Right kidney (tissue), 9 donors: ENCODE measurements at places on chromosomes 3 and 15.

- no peak for DNase-seq
Measured at GRCh38 chr3:172604895-172605646, 81.8 kb upstream of the TNFSF10 start.

DNA sequence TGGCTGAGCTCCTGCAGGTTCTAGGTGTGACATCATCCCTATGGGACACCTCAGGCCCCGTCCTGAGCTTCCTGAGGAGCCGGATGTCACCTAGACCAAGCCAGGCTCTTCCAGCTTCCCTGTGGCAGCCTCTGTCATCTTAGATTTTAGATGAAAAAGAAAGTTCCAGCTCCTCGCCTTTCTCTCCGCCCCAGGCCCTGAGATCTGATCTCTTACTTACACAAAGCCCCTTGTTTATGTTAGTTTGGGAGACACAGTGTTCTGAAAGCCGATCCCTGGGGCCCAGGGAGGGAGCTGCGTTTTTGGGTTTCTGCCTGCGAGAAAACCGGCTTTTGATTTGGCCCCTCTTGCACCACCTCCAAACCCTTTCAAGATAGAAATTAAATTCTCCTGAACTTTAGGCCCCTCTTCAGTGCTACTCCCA is 40.2 kb upstream of the FAM107A start:
- peak; percentile 56 for DNase-seq

GRCh38 chr3:14200841-14201240 is 22.2 kb downstream of the LSM3 start:
- DNase-seq: no peak

- no peak for DNase-seq
Measured at GRCh38 chr15:68666120-68666811, 87.5 kb downstream of the CORO2B start.

- DNase-seq: no peak
Measured at GRCh38 chr3:156551261-156551660, 3.7 kb downstream of the SSR3 start.

DNA sequence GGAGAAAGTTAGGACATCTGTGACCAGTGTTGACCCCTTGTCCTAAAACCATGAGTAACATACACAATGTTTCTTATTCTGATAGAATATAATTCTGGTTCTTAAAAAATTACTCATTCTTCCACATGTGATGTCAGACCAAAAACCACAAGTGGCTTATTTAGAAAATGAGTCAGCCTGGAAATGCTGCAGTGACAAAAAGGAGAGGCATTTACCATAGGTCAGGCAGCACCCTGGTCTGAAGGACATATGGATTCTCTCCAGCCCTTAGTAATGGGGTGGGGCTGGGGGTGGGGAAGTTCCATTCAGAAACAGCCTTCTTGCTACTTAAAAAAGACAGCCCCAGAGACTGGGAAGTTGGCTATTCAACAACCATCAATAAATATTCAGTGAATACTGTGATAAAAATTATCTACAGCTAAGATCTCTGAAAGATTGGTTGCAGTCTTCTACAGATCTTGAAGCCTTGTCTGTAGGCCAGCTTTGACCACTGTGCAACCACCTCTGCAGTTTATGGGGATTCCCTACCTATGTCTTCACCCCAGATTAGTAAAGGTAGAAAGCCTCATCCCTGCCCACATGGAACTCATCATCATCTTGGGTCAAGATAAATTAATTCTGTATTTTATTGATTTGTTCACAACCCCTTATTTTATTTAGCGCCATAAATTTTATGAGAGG is 34.9 kb upstream of the TIMP4 start:
- DNase-seq: no peak

DNA sequence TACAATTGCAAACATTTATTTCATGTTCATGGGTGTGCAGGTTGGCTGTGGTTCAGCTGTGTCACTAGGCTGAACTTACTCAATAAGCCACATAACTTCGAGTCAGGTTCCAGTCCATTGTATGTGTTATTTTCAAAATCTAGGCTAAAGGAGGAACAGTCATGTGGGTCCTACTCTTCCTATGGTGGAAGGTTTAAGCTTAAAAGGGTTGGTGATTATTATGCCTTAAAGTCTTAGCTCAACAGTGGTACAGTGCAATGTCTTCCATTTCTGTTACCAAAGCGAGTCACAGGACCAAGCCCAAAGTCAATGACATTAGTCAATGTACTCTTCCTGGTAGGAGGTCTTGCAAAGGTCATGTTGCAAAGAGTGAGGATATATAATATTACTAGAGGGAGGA is 78.2 kb downstream of the ATG7 start:
- no peak for DNase-seq

GRCh38 chr3:60916546-60916945 is 334.7 kb downstream of the FHIT start:
- DNase-seq: no peak

DNA sequence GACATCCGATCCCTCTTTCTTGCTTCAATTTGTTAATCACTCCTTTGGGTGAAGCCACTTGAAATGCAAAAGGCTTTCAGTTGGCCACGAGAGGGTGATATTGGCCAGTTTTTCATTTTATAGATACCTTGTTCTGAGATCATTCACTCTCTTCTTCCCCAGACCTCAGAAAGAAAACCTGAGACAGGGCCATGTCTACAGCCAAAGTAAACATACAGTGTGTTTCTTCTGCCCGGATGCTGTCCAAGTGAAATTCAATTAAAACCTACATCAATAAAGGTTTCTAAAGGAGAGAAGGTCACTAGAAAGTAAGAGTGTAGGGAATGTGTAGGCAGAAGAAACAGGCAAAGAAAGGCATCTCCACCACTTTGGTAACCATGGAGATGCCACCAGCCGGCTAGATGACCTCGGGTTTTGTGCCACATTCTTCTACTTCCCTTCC is 39.5 kb upstream of the FMN1 start:
- peak; percentile 18 for DNase-seq

DNA sequence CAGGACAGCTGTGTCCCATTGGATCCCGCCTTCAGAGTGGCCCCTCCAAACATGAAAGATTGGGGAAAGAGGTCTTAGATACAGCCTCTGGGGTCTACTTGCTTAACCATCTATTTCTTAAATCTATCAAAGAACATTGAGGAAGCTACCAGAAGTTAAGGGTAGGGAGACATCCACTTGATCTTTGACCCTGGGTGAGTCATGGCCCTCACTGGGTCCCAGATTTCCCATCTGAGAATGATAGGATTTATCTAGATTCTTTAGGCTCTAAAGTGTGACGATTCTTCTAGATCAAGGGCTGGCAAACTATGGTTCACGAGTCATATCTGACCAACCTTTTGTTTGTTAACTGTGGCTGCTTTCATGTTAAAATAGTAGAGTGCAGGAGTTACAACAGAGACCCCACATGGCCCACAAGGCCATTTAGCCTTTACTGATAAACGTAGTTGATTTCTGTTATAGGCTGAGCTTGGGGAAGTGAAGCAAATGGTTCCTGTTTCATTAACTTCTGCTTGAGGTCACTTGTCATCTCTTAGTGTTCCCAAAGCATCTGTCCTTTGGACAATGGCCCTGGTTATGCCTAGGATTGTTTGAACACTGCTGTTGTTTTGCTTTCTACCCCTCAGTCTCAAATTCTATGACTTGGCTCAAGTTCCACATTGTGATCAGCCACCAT is 8.0 kb downstream of the MUC13 start:
- DNase-seq: no peak

DNA sequence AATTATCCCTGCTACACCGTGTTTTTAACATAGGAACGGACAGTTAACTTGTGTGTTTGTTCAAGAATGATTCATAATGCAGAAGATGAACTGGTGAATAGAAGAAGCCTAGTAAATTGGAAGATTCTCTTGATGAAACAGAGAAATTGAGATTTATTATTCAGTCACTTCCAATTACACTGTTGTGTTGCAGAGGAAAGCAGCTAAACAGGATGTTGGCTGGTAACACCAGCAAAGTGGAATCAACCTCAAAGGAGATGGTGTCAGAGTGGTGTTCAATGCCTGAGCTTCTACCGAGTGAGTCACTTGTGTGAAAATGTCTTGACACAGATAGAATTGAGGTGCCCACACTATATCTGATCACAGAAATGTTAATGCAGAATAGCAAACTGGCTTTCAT is 399.6 kb downstream of the LPP start:
- DNase-seq: no peak

DNA sequence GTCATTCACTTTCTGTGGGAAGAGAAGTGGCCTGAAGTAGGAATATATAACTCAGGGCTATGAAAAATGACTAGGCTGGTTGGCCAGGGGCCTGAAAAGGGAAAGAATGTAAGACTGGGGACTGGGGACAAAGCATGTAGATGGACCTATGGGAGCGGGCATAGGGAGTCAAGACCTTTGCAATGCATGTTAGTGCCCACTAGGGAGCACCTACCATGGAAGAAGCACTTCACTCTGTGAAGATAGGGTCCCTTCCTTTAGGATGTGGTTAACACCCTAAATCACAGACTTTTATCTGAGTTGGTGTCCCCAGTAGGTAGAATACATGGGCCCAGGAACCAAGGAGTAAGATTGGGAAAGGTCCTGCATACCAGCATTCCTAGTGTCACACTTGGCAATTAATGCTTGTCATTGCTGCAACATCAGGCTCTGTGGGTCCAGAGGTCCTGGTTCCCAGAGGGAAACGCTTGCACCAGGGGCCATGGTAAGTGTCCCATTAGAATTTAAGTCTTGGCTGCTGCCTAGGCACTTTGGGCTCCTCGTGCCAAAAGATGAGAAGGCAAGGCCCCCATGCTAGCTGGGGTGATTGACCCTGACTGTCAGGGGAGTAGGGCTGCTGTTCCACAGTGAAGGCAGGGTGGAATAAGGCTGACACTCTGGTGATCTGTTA is 79.6 kb downstream of the CRYGS start:
- DNase-seq: no peak
